ENCODE measurements at places on chromosomes 16 and 17.

- peak; percentile 75 for DNase-seq
Measured at GRCh38 chr16:53022374-53022773, 30.3 kb downstream of the CHD9NB start.

DNA sequence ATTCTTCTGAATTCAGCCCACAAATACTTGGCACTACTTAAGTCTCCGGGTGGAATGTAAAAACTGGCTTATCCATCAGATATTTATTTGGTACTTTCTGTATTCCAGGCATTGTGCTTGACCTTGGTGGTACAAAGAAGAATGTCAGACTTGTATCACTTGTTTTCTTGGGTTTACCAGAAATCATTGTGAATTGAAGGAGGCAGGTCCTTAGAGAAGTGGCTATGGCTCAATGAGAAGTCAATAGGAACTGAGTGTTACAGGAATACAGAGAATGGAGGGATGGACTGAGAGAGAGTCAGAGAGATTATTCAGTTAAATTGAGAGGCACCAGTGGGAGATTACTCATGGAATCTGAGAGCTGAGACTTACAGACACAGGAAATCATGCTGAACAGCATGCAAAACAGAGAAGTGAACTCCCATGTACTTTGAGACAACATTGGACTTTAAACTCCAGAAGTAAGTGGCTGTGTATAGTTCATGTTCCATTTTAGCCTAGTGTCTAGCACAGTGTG, 704.1 kb downstream of the CDH11 start:
- no peak for DNase-seq

DNA sequence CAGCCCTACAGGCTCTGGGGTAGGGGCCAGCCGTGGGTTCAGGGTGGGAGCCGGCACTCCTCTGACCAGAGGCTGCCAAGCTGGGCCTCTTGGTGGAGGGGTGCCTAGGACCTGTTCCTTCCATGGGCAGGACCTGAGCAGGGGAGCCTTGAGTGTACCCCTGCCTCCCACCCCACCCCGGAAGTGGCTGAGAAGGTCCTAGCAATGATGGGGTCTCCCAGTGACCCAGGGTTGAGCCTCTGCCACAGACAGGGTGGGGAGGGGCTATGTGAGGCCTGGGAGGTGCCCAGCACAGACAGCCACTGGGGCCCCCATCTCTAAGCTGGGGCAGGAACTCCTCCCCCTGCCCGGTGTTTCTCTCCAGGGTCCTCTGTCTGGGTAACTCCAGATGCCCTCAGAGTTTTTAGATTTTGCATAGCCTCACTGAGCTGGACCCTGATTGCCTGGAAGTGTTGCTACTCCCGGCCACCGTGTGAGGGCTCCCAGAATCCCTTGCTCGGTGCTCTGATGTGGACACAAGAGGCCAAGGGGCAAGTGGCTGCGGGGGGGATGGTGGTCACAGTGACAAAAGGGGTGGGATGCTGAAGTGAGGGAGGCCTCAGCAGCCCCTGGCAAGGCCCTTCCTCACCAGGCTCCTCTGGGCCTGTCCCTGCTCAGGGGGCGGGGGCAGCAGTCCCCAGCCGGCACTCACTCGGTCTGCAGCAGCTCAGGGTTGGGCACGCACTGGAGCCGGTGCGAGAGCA, 6.4 kb upstream of the MTSS2 start:
- DNase-seq = no peak

GRCh38 chr16:57235128-57236021, 9.7 kb upstream of the ARL2BP start:
- DNase-seq = peak; percentile 83

DNA sequence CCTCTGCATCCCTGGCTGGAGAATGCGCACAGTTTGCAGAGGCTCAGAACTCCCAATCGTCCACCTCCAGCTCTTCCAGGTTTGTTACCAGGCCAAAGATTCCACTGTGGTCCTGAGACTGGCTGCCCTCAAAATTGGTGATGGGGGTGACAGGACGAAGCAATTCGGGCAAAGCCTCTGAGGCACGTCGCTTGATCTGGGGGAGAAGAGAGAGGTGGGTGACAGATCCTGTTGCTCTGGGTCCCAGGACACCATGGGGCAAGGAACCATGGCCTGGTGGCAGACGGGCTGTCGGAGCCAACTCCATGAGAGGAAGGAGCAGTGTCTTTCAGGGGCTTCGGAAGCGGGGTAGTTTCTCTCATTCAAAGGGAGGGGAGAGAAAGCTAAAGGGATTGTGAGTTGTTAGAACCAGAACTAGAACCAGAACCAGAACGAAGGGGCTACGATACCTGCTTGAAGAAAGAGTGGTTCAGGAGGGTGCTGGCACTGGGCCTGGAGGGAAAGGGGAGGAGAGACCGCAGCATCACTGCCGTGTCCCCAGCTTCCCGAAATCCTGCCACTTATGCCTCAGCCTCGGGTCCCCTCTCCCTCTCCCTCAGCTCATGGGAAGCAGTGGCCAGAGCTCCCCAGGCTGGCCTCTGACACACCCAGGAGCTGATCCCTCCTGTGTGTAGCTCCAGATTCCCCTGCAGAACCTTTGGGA, 3.8 kb upstream of the LIMD2 start:
- DNase-seq = no peak

- DNase-seq = no peak
Measured at GRCh38 chr17:51152766-51153209, 571 bp upstream of the NME1 start.

DNA sequence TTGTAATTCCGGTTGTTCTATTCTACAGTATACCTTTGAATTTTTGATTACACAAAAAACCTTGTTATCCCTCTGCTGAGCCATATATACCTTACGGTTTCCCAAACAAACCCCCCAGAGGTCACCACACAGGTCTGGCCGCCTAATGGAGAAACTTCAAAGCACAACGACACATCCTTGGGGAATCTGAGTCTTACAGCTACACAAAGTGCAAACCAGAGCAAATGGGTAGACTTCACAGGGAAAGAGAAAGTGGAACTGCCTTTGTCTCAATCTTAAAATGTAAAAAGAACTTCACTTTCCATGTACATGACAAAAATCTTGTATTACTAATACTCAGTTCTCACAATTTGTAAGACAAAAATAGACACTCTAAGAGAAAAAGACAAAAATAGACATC, 2.7 kb downstream of the FBXO31 start:
- DNase-seq = peak; percentile 31

GRCh38 chr17:79338604-79339003, 264.0 kb downstream of the ENGASE start:
- no peak for DNase-seq

- DNase-seq = no peak
Measured at GRCh38 chr16:22945361-22945760, 131.4 kb downstream of the HS3ST2 start.

- DNase-seq = no peak
Measured at GRCh38 chr17:55624772-55625433, 97.8 kb downstream of the TMEM100 start.

DNA sequence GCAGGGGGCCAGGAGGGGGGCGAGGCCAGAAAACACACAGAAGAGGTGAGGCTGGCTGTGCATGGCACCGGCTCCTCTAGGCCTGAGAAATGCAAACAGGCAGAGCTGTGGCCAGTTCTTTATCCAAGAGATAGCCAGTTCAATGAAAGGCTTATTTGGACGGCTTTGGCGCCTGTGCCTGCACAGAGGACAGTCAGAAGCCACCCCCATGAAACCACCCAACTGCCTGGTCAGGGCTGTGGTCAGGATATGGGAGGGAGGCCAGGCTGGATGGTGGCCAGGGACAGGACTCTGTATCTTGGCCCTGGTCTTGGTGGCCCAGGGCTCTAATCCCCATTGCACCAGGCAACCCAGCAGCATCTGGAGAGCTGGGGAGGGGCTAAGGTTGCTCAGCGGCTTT, 24.5 kb upstream of the GPRC5C start:
- no peak for DNase-seq

GRCh38 chr17:48603959-48604769, 622 bp downstream of the HOXB6 start:
- DNase-seq = no peak

DNA sequence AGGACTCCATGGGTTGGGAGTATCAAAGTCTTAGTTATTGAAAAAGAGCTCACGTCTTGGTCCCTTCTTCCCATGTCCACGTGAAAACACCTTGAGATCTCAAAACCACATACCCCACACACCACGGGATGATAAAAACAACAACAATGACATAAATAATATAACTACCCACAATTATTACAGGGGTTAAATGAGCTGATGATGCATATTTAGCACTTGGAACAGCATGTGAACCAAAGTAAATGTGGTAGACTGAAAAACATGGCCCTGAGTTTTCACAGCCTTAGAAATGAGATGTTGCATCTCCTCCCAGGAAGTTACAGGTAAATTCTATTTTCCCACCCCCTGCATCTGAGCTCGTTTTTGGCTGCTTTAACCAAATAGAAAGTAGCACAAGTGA, 208.9 kb downstream of the C16orf95 start:
- no peak for DNase-seq

DNA sequence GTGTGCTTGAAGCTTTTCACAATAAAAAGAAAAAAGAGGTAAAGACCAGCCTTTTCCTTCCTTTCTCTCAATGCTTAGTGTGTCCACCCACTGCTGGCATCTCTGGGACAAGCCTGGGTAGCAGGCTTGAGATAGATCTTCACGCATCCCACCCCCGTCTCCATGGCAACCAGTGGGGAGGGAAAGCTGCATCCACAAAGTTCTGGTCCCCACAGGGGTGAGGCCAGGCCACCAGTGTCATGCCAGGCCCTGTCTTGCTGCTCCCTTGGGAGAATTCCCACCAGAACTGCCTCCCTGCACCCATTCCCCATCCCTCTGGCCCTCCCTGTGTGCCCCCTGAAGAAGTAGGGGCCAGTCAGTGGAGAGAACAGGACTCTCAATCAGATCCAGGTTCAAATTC, 259.9 kb downstream of the MRTFB start:
- no peak for DNase-seq

- DNase-seq = peak; percentile 37
Measured at GRCh38 chr17:78300962-78301820, 58.7 kb downstream of the SOCS3 start.

DNA sequence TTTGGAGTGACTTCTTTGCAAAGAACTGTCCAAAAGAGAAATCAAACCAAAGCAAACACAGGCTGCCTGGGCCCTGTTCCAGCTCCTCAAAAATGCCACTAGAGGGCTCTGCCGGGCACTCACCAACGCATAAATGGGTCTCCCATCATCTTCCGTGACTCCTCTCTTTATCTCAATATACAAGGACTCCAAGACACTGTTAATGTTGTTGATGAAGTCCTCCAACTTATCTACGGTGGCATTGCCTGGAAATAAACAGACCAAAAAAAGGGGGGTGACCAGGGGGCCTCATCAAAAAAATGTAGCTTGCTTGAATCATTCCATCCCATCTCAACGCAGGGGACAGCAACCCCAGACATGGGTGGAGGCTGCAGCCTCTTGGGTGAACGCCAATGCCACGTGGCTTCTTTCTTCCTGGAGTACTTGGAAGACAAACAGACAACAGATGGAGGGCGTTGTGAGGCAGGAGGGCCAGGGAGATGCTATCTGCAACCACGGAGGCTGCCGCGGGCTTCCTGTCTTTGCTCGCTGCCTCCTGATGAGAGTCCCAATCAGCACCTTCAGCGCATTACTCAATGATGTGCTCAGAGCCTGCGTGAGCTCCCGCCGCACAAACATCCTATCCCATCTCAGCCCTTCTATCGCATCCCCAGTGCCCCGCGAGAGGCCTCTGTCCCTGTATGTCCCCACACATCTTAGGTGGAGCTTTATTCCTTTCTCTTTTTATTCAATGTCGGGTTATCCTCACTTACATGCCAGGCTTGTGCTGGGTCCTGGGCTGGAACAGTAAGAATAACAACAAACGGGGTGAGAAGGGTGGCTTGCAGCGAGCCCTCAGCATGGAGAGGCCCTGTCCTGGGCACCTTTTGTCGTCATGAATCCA, 32.0 kb downstream of the KDM8 start:
- peak; percentile 73 for DNase-seq

- no peak for DNase-seq
Measured at GRCh38 chr16:51615141-51615540, 464.1 kb upstream of the SALL1 start.

GRCh38 chr16:16183562-16183961, 39.7 kb downstream of the ABCC6 start:
- peak; percentile 57 for DNase-seq

DNA sequence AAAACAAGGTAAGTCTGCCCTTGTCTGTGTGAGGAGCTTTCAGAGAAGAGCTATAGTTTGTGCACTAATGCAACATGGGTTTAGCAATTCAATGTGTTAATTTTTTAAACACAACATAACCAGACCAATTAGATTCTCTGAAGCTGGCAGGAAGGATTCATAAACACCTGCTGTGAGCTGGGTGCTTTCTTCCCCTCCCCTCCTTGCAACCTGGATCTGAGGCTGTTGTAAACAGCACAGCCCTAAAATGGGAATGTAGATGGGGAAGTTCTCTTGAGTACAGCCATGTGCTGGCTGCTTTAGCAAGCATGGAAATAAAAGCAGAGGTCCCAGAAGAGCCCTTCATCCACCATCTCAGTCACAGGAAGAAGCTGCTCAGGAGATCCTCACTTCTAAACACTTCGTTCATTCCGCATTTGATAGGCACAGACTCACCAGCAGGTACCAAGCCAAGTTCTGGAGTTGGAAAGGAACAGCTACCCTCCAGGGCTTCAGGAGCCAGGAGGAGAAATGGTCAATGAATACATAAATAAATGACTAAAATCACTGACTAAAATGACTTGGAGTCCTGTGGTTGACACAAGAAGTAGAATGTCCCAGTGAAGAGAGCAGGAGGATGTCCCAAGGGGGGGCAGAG, 21.7 kb downstream of the AXIN2 start:
- no peak for DNase-seq
